Glutamatergic neuron (in vitro differentiated cells): ENCODE measurements at places on chromosomes 3 and 15. TPM values are rescaled to one million over a fixed set of nuclear protein-coding genes. Genes with fewer than 3 reads are reported as not detected.

Gene SLC22A14
- 0.93 TPM for total RNA-seq

GRCh38 chr3:115713284-115713683 is 90.0 kb downstream of the GAP43 start:
- H3K36me3 ChIP-seq, result no peaks in the 10 kb centered on the region
- peak overlapping the region; percentile 96 for H3K27ac ChIP-seq
- H3K4me3 ChIP-seq, result peak overlapping the region; percentile 69
- peaks cover 60% of the 10 kb centered on the region for H3K4me1 ChIP-seq

Gene CASR
- total RNA-seq, result not detected

- peak overlapping the region; percentile 81 for H3K27ac ChIP-seq
- DNase-seq, result peak; percentile 48
- peaks cover 47% of the 10 kb centered on the region for H3K4me1 ChIP-seq
- H3K4me3 ChIP-seq, result peak overlapping the region; percentile 36
Measured at GRCh38 chr15:73699249-73700040, 15.3 kb downstream of the CD276 start.

DNA sequence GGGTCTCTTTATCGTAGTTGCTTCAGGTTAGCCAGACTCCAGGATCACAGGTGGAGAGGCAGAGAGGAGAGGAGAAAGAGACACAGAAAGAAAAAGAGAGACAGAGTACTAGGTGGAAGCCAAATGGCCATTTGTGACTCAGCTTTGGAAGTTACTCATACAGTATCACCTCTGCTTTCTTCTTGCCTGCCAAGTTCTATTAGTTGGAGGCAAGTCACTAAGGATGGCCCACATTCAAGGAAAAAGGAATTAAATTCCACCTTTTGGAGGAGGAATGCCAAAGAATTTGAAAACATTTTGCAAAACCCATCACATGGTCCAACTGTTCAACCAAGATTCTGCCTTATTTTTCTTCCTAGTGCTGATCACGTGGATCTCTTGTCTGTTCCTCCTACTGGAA is 291.1 kb downstream of the CHL1 start:
- no peak overlapping the region for H3K27ac ChIP-seq
- no peaks in the 10 kb centered on the region for H3K27me3 ChIP-seq
- no peak for DNase-seq
- H3K4me1 ChIP-seq, result no peaks in the 10 kb centered on the region
- H3K36me3 ChIP-seq, result no peaks in the 10 kb centered on the region

GRCh38 chr3:174425422-174425821 is 433.7 kb upstream of the NAALADL2 start:
- no peak overlapping the region for H3K4me3 ChIP-seq
- no peak for DNase-seq
- no peak overlapping the region for H3K27ac ChIP-seq
- no peaks in the 10 kb centered on the region for H3K36me3 ChIP-seq
- H3K27me3 ChIP-seq, result no peaks in the 10 kb centered on the region

Gene TRPM1
- total RNA-seq, result not detected

Gene DOCK3
- 13.4 TPM for total RNA-seq

- H3K4me3 ChIP-seq, result no peak overlapping the region
- H3K27me3 ChIP-seq, result no peaks in the 10 kb centered on the region
- H3K36me3 ChIP-seq, result no peaks in the 10 kb centered on the region
Measured at GRCh38 chr3:108125550-108126071, 34.8 kb upstream of the CD47 start.

Gene GOLGB1
- total RNA-seq, result 40.9 TPM

GRCh38 chr3:148389916-148390315 is 307.8 kb upstream of the AGTR1 start:
- no peaks in the 10 kb centered on the region for H3K36me3 ChIP-seq
- H3K4me3 ChIP-seq, result no peak overlapping the region
- DNase-seq, result no peak
- no peak overlapping the region for H3K27ac ChIP-seq
- H3K4me1 ChIP-seq, result no peaks in the 10 kb centered on the region

- H3K4me1 ChIP-seq, result no peaks in the 10 kb centered on the region
- H3K4me3 ChIP-seq, result no peak overlapping the region
- no peaks in the 10 kb centered on the region for H3K36me3 ChIP-seq
- no peaks in the 10 kb centered on the region for H3K27me3 ChIP-seq
Measured at GRCh38 chr15:44661576-44661975, 1.9 kb downstream of the SPG11 start.

Gene NR2E3
- 0.69 TPM for total RNA-seq

DNA sequence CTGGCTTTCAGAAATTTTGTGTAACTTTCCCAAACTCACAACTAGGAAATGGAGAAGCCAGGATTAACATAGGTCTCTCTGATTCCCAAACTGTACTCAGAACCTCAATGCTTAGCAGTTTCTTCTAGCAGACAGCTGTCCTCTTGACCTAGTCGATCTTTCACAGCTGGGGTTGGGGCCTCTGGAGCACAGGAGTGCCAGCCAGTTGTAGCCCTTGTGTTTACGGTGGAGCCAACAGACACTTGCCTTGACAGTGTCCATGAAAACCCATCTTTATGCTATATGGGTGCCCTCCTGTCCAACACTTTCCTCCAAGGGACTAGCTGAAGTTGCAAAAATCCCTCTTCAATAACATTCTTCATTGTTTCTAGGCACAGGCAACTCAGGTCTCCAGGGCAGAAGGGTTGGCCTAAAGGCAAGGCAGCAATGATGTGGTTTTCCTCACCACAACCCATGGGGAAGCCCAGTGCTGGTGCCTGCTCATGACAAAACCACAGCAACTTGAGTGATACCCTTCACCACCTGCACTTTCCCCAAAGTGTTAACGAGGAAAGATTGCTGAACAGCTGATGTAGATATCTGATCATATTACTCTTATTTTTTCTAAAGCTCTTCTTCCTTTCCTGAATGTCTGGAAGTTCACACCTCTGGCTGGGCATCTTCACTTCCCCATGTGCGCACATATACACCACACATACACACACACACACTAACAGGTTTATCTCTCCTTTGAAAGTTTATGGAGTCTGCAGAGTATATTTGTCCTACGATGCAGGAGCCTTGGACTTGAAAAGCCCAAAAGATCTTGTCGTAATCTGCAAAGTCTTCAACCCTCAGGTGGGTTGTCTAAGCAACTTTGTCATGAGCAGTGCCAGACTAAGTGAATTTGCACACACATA is 11.0 kb upstream of the KNG1 start:
- no peak overlapping the region for H3K4me3 ChIP-seq
- no peak overlapping the region for H3K27ac ChIP-seq
- H3K36me3 ChIP-seq, result no peaks in the 10 kb centered on the region
- no peaks in the 10 kb centered on the region for H3K4me1 ChIP-seq
- H3K27me3 ChIP-seq, result no peaks in the 10 kb centered on the region

- H3K4me3 ChIP-seq, result peak overlapping the region; percentile 88
- H3K36me3 ChIP-seq, result peaks cover 14% of the 10 kb centered on the region
- H3K4me1 ChIP-seq, result peaks cover 32% of the 10 kb centered on the region
- H3K27me3 ChIP-seq, result peaks cover 5% of the 10 kb centered on the region
Measured at GRCh38 chr3:51391566-51392354, 675 bp downstream of the RBM15B start.

DNA sequence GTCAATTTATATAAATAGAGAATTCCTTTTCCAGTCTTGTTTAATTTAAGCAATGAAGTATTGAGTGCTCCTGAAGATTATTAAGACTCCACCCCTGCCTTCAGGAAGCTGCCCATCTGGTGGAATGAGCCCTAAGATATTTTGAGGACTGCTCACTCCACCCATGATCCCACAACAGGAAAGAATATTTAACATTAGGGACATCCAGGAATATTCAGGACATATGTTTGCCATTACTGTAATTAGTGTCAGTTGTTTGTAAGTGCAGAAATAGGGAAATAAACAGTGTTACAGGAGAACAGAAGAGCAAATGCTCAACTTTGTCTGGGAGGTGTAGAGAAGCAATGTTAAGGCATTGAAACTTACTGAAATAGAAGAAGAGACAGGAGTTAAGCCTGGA is 375.0 kb downstream of the ROBO2 start:
- peak overlapping the region; percentile 0 for H3K27ac ChIP-seq
- no peak overlapping the region for H3K4me3 ChIP-seq
- no peak for DNase-seq
- H3K4me1 ChIP-seq, result peaks cover 17% of the 10 kb centered on the region

Gene SH3GL3
- total RNA-seq, result 2.8 TPM

- H3K27me3 ChIP-seq, result peaks cover 1% of the 10 kb centered on the region
- peak within 1 kb of the TSS; percentile 75 for H3K4me3 ChIP-seq
- peaks cover 10% of the 10 kb centered on the region for H3K36me3 ChIP-seq
- H3K27ac ChIP-seq, result no peak within 1 kb of the TSS
- peak; percentile 45 for DNase-seq
Measured at GRCh38 chr15:51341366-51342226, at the start of gene GLDN. Gene GLDN, plus strand, starts transcription at chr15:51341655. Its CDS starts 30 bp downstream, at chr15:51341685.

DNA sequence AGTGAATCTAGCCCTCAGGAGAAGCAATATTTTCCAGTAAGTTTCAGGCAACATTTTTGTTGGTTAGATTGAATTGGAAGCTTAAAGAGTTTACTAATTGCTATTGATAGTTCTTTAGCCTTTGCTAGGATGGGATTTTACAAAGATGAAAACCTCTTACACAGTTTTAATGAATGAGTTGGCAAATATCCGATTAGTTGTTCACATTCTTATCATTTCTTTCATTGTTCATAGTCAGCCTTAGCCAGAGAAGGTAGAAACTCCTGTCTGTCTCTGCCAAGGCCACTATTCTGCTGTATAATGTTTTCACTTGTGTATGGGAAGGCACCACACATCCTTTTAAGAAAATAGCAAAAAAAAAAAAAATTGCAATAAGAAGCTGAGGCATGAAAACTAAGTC is 222.0 kb upstream of the MANF start:
- no peak overlapping the region for H3K4me3 ChIP-seq
- no peaks in the 10 kb centered on the region for H3K36me3 ChIP-seq
- H3K27ac ChIP-seq, result no peak overlapping the region
- no peaks in the 10 kb centered on the region for H3K4me1 ChIP-seq
- peaks cover 2% of the 10 kb centered on the region for H3K27me3 ChIP-seq

Gene TICRR
- 2.7 TPM for total RNA-seq

GRCh38 chr3:109165905-109166304 is 29.4 kb downstream of the C3orf85 start:
- H3K4me1 ChIP-seq, result no peaks in the 10 kb centered on the region
- no peaks in the 10 kb centered on the region for H3K27me3 ChIP-seq
- no peaks in the 10 kb centered on the region for H3K36me3 ChIP-seq
- no peak overlapping the region for H3K4me3 ChIP-seq
- H3K27ac ChIP-seq, result no peak overlapping the region

GRCh38 chr15:65405791-65406423 is 16.8 kb downstream of the IGDCC4 start:
- peaks cover 50% of the 10 kb centered on the region for H3K4me1 ChIP-seq
- peaks cover 11% of the 10 kb centered on the region for H3K27me3 ChIP-seq
- no peak overlapping the region for H3K4me3 ChIP-seq
- no peak for DNase-seq
- H3K27ac ChIP-seq, result no peak overlapping the region

Gene GPR62
- total RNA-seq, result 0.44 TPM

Gene ZNF80
- total RNA-seq, result not detected

DNA sequence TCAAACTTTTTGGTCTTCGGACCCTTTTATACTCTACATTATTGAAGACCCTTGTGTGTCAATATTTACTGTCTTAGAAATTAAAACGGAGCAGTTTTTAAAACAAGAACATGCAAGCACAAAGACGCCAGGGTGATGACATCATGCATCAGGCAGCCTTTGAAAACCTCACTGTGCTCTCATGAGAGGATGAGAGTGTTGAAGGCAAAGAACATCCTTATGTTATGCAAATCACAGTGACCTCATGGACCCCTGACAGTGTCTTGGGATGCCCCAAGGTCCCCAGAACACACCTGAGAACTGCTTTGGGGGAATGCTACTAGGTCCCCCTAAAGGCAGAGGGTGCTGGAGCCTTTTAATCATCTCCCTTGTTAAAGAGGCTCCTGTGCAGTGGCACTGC is 51.6 kb downstream of the CHDH start:
- H3K36me3 ChIP-seq, result no peaks in the 10 kb centered on the region
- H3K27me3 ChIP-seq, result peaks cover 2% of the 10 kb centered on the region
- no peak overlapping the region for H3K27ac ChIP-seq
- H3K4me1 ChIP-seq, result peaks cover 26% of the 10 kb centered on the region
- no peak overlapping the region for H3K4me3 ChIP-seq
- DNase-seq, result no peak
